Hematopoietic multipotent progenitor cell treated with erythropoietin and hydrocortisone succinate and interleukin-3 and kit ligand, for 17 days (in vitro differentiated cells): ENCODE measurements at places on chromosomes 4 and X.

DNA sequence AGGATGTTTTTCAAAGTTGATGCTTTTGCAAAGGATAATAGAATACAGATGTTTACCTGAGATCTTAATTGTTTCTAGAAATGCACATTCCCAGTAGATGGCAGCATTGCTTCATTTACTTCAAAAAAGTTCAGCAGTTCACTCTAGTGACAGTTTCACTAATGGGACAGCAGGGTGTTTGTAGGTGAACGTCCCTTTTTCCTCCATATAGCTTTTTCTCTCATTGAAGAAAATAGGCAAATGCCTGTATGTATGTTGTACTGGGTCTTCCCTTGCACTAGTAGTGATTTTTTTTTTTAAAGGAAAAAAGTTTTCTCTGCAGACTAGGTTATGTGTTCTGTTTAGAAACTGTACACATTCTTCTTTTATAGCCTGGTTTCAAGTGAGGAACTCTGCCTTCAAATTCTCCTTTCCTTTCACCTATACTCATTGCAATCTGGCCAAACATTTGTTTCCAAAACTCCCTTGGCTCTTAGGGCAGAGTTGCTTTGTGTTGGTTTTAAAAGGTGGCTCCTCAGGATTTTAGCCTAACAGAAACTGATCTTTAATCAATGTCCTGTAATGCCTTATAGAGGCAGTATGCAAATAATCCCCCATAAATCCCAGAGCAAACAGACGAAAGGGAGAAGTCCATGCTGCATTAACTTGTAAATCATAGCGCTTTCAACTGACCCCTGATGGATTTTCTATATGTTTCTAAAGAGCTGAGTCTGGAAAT lies 86.3 kb downstream of the EGF start:
- DNase-seq: peak; percentile 80

DNA sequence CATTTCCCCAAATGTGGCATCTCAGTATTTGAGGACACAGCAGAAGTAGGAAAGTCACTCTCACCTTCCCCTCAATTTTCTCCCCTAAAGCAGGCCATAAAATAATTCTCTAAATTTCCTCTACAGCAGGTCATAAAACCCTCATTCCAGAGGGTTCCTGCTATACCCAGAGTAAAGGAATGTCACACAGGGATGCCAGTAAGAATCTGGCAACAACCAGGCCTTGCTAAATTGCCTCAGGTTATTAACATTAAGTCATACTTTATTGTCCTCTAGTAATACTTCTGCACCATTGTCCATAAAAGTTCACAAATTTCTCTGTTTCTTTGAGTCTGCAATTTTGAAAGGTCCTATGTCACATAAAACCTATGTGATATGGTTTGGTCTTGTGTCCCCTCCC lies 685.7 kb upstream of the SLIT2 start:
- no peak for DNase-seq

GRCh38 chrX:63581398-63581797 lies 203.6 kb downstream of the ARHGEF9 start:
- no peak for DNase-seq

DNA sequence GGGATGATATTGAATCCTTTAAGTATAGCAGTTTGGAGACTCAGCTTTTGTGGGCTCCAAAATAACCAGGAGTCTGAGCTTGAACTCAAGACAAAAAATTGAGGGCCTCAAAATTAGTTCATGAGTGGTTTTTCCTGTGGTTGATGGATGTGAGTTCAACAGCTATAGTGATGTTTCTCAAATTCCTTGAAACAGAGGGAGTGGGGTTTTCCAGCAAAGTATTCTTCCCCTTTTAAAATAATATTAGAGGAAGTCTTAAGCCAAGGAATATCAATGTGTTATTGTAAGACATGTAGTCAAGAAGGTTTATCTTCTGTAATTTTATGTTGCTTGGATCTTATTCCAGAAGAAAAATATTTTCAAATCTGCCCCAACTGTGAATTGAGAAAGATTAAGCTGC lies 10.6 kb downstream of the OTC start:
- no peak for DNase-seq

GRCh38 chr4:56828784-56829535 lies 7.5 kb upstream of the SPINK2 start:
- no peak for DNase-seq

GRCh38 chr4:156516698-156517097 lies 454.9 kb downstream of the PDGFC start:
- DNase-seq: no peak

GRCh38 chr4:5930456-5930855 lies 37.6 kb upstream of the CRMP1 start:
- DNase-seq: no peak

- no peak for DNase-seq
Observed at GRCh38 chr4:14783011-14783877, 219.0 kb upstream of the CPEB2 start.
